ENCODE measurements at places on chromosomes 16 and 17.
A peak's percentile ranks its signal among the peaks of the same experiment; 100 is the strongest.

- no peak for DNase-seq
Observed at GRCh38 chr17:69268543-69269014, 40.0 kb upstream of the ABCA10 start.

DNA sequence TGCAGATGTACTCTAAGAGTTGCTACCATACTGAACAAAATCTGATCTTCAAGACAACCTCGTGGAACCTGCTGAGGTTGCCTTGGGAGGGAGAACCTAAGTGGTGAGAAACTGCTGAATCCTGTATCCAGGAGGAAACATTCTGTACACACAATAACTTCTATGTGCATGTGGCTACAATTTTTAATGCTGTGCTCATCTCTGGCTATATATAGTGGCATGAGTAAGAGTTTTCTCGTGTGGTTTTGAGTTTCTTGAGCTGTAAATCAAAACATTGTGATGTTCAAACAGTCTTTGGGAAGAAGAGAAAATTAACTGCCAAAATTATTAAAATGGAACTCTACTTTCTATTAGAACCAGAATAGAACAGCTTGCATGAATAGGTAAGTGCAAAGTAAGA, 206.8 kb downstream of the CA10 start:
- DNase-seq, result no peak

DNA sequence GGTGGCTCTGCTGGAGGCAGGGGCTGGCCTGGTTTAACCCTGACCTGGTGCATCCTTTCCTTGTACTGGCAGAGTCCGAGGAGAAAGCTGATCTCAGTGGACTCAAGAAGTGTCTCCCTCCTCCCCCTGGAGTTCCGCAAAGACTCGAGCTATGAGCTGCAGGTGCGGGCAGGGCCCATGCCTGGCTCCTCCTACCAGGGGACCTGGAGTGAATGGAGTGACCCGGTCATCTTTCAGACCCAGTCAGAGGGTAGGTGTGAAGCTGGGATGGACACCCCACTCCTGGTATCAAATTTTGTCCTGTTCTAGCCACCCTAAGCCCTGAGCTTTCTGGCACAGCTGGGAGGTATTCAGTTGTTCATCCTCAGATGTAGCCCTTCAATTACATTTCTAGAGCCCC, 42.5 kb downstream of the IL21R start:
- DNase-seq, result no peak

DNA sequence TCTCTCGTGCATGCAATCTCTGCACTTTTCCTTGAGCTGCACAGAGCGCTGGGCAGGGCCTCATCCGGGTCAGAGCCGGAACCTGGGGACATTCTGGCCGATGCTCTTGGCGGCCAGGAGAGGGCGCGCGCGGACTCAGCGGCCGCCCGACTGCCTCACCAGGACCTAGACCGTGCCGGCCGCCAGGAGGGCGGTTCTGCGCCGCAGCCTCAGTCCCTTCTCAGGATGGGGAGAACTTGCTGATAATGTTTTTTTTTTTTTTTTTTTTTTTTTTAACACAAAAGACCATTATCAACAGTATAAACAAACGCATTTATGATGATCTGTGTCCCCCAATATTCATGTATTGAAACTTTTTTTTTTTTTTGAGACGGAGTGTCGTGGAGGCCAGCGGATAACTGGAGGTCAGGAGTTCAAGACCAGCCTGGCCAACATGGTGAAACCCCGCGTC, 8.1 kb upstream of the FLYWCH2 start:
- DNase-seq, result peak; percentile 35

- no peak for DNase-seq
Observed at GRCh38 chr16:68519225-68519745, 19.8 kb upstream of the ZFP90 start.

- no peak for DNase-seq
Observed at GRCh38 chr17:72119873-72120641, 763 bp upstream of the SOX9 start.

GRCh38 chr16:13672196-13672595, 247.8 kb upstream of the ERCC4 start:
- no peak for DNase-seq

- no peak for DNase-seq
Observed at GRCh38 chr17:18235743-18236256, 10.4 kb downstream of the LLGL1 start.

GRCh38 chr16:81517629-81518438, 73.2 kb downstream of the CMIP start:
- DNase-seq, result peak; percentile 44

DNA sequence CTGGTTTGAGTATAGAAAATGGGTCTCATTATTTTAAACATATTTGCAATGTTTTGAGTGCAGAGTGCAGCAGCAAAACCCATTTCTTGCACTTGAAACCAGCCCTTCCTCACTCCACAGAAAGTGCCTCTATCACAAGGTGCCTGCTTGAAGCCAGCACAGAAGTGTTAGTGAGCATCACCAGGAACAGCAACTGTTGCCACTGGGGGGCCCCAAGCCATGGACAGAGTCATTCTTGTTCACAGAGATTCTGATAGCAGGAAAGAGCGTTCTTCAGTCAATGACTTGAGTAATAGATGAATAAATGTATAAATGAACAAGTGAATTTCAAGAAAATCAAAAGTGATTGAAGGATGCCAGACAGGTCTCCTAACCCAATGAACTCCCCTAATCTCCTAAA, 45.6 kb downstream of the CHD9NB start:
- no peak for DNase-seq

DNA sequence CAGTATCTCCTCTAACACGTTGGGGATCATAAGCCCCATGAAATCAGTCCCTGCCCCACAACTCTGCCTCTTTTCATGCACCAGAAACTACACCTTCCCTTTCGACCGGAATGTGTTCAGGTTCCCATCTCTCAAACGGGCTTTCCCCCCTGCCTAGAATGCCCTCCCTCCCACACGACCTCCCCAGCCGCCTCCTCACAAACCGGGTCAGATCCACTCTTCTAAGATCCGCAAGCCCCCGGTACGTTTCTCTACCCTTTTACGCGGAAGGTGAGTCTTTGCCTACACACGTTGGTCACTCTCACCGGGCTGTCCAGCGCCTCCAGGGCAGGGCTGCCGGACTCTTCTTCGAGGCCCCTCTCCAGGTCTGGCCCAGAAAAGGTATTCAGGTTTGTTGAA, 708 bp downstream of the DHX33 start:
- DNase-seq, result no peak

DNA sequence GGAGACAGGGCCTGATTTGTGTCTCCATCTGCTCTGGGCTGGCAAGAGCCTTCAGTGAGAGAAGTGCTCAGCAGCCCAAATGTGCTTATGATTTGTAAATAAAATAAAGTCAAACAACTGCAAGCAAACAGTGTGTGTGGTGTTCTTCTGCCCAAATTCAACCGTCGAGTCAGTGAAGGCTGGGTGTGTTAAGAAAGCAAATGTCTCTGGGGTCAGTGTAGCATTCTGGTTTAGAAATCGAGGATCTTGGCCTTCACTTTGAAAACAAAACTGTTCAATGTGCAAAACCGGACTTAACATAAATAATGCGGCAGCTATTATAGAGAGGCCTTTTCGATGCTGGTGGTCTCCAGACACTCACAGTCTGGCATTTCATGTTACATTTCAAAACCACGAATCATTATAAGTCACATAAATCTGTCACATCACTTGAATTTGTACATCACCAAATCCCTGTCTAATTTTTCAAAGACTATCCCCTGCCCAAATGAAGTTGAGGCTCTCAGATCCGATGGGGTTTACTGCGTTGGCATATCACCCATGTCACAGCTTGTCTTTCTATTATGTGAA, 158.6 kb upstream of the MYOCD start:
- no peak for DNase-seq

GRCh38 chr17:76700617-76701470, 9.9 kb downstream of the MXRA7 start:
- peak; percentile 71 for DNase-seq

DNA sequence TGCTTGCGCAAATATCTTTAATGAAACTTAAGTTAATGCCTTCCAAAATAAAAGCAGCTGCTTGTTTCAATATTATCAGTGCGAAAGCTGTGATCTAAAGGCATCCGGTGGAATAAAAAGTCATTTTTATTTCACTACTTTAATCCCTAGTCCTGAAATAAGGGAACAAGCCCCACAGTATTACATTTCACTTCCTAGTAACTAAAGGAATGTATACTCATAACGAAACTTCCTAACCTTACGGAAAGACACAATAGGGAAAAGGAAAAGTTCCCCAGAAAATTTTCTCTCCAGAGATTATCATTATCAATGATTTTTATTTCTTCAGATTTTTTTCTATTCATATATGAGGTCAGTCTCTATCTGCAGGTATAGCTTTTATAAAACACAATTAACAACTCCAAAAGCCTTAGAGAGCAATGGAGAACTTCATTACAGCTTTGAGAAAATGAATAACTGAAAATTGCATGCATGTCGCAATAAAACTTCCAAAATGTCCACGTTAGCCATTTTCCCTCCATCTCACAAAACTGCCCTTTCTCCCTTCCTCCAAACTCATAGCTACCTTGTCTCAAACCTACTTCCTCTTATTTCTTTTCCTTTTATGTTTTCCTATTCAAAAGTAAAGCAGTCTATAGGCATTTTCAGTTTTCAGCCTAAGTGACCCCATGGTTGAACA, 154.3 kb upstream of the MED13 start:
- no peak for DNase-seq

- DNase-seq, result no peak
Observed at GRCh38 chr16:73000020-73000906, 47.7 kb downstream of the ZFHX3 start.

- DNase-seq, result no peak
Observed at GRCh38 chr17:59798111-59798510, 90.7 kb downstream of the VMP1 start.

GRCh38 chr16:27421961-27422740, 20.2 kb downstream of the IL21R start:
- DNase-seq, result no peak

DNA sequence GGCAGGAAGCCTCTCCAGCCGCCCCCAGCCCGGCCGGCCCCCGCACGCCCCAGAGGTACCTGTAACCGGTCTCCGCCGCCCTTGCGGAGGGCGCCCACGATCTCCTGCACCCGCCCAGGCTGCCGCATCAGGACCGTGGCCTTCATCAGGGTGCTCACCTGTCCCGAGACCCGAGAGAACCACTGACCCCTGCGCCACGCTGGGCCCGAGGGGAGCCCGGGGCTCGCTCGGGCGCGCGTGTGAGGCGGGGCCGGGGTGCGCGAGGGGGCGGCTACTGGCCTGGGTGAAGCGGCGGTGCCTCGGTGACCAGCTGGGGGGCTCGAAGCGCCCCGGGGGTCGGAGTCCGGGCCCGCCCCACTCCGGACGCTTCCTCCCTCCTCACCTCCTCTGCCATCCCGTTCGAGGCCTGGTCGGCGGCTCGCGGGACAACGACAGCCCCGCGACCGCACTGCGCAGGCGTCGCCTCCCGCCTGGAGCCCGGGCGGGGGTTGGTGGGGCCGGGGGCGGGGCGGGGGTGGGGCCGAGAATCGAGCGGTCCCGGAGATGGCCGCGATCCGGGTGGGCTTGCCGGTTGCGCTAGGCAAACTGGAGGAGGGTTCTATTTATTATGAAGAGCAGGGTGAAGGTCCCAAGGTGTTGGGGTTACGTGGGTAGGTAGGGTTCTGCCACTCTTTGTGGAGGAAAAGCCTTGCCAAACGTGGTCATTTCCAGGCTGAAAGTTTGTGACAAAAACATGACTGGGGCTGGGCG, at the start of gene NT5C3B:
NT5C3B (minus strand) TSS at position 433 of the 750 bp plus-strand sequence; CDS start at position 394, 39 bp downstream.
- no peak for DNase-seq

DNA sequence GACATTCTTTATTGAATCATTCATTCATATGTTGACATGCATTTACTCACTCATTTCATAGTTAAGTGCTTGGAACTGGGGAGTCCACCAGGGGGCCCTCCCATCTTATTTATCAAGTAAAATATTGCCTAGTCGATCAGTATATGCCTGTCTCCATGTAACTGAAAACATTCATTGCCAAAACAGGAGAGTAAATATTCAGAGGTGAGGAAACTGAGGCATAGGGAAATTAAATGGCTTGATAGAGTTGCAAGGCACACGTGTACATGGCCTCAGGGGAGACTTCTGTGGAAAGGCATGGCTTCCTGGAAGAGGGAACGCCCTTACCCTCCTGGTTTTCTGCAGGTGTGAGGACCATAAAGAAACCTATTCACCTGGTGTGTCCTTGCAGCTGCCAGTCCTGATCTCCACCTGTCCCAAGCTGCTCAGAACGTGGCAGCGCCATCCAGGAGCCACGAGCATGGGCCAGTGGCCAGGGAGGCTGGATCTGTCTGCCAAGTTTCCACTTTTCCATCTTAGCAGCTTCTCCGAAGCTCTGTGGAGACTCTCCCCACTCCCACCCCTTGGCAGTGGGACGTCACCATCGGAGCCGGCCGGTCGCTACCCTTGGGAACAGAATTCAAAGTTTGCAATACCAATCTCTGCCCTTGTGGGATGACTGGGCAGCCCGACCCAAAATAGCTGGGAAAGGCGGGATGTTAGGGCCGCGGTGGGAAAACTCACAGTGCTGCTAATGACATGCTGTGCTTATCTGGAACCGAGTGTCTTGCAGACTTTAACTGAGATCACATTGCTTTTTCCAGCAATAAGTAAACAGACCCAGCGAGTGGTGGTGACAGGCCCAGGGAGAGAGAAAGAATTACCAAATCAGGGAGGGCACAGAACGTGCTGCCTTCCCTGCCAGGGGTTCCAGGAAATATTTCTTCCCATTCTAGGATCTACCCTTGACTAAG, 4.1 kb upstream of the C1QTNF1 start:
- no peak for DNase-seq

- no peak for DNase-seq
Observed at GRCh38 chr16:7440886-7441400, 108.3 kb downstream of the RBFOX1 start.

DNA sequence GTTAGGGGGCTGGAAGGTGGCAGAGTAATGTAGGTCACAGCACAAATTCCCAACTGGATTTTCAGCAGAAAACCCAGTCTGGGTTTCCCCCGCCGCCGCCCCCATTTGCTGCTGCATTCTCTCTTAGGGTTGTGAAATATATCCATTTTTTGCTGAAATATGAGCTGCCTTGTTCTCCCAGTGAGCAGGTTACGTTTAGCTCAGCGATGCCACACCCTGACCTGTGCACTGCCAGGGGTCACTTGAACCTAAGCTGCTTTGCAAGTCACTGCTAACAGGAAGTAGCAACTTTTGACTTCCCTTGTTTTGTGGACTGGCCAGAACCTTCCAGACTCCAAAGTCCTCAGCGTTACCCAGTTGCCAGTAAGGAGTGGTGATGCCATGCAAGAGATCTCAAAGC, 274.1 kb downstream of the CPPED1 start:
- DNase-seq, result no peak

DNA sequence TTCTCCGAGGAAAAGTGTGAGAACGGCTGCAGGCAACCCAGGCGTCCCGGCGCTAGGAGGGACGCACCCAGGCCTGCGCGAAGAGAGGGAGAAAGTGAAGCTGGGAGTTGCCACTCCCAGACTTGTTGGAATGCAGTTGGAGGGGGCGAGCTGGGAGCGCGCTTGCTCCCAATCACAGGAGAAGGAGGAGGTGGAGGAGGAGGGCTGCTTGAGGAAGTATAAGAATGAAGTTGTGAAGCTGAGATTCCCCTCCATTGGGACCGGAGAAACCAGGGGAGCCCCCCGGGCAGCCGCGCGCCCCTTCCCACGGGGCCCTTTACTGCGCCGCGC, at the start of gene ERBB2:
ERBB2 (plus strand) TSS at position 247 of the 330 bp plus-strand sequence. CDS start 175 bp downstream, outside the sequence.
- DNase-seq, result peak; percentile 52

Measured in GM04504 (cell line).